ENCODE measurements at places on chromosomes 4 and X. TPM values are rescaled to one million over a fixed set of nuclear protein-coding genes. Genes with fewer than 3 reads are reported as not detected.

DNA sequence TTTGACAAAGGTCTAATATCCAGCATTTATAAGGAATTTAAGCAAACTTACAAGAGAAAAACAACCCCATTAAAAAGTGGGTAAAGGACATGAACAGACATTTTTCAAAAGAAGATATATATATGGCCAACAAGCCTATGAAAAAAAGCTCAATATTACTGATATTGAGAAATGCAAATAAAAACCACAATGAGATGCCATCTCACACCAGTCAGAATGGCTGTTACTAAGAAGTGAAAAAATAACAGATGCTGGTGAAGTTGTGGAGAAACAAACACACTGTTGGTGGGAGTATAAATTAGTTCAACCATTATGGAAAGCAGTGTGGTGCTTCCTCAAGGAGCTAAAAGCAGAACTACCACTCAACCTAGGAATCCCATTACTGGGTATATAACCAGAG lies 91.6 kb upstream of the EFHC2 start:
- DNase-seq: no peak

DNA sequence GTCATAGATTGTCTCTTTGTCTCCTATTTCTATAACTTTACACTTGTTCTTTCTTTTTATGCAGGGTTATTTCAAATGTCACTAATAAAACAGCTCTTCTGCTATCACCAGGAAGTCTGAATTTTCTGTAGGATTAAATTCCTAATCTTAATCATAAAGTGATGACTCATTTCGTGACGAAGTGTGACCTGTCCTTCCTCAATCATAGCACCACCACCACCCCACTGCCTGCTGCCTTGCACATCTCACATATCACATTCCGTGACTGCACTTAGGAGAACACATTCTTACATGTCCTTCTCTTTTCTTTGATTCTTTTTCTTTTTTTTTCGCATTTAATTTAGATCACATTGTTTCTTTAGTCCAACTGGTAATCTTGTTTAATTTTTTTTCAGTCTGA lies 57.7 kb upstream of the UGT2B7 start:
- peak; percentile 65 for DNase-seq

DNA sequence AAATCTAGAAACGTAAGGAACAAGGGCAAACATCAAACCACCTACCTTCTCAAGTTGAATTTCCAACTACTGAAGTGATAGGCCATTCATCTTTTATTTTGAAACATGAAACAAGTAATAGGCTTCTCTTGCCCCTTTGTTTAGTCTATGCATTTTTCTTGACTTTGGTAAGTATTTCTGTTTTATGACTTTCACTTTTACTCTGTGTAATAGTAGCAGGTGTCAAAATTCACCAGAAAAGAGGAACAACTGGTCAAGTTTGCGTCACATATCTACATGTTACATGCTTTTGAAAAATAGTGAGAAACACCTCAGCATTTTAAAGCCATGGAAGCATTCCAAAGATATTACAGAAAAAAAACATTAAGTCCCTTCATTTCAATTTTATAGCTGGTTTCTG lies 157.1 kb upstream of the FTHL17 start:
- DNase-seq: no peak

DNA sequence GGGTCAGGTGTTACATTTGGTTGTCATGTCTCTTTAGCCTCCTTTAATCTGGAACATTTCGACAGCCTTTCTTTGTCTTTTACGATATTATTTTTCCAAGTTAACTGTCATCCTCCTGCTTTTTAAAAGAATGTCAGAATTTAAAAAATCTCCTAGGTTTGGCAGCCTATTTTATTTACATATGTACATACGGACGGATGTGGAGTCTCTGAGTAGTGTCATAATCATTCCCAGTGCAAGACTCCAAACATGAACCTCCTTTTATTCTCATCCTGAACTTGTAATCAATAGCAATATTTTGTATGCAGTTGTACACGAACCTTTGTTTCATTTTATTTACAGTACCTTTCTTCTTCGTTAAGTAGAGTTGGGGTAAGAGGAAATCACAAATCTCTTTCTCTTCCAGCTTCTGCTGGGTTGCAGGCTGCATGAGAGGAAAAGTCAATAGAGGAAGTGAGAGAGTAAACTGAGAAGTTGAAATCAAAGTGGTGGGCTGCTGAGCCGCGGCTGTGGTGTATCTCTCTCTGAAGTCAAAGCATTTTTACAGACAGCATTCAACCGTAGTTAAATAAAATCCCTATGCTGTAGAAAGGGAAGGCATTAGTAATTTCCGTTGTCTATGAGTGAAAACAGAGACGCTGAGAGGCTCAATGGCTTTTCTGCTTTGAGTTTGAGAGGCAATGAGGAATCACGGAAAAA lies 53.9 kb upstream of the RPS6KA3 start:
- no peak for DNase-seq

DNA sequence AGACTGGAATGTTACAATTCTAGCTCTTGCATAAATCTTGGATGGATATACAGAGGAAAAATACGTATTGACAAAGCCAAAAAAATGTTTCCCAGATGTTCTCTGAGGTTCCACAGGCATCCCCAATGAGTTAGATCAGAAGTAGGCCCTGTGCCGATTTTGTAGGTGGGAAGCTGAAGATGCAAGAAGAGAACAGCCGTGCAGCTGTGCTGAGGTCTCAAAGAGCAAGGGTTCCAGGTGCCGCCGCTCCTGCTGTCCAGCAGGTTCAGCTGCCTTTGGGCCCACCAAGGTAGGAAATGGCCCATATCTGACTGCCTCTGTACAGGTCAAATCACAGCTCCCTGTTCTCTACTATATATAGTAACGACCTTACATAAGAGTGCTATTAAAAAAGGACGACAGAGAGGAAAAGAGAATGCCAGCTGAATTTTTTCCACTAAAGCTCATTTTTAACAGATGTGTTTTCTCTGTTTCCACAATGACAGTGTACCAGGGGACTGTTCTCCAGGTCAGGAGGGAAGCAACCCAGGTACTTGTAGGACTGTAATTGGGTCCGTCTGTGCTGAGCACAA lies 155.6 kb downstream of the CBR4 start:
- DNase-seq: no peak

Gene SYTL4
- 51.4 TPM for total RNA-seq

Gene HELT
- not detected for total RNA-seq

DNA sequence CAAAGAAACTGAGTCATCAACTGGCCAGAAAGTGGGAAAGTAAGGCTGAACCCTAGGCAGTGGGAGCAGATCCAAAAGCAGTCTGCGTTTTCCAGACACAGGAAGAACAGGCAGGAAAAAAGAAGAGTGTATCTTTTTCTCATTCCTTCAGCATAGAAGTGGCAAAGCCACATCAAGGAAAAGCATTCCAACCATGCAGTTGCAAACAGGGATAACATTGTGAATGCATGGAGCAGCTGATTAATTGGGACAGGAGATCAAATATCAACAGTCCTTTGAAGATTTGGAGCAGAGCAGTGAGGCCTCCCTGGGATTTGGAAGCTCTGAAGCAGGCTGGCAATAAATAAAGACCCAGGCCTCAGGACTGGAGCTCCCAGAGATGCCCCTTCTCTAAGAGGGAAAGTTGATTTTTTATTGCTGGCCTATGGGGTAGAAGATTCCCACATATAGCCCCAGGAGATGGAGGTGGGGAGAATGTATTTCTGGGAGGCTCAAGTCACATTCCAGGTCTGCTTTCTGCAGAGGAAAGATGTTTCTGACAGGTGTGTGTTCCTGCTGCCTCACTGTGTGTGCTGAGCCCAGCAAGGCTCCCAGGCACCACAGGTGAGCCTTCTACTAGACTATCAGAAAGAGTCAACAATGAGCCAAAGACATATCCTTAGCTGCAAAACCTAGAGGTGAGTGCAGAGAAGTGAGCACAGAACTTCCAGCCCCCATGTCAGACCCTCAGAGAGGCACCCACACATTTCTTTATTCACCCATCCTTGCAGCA lies 222.5 kb downstream of the RAB28 start:
- no peak for DNase-seq

Gene MAGEA12
- total RNA-seq: not detected

- DNase-seq: no peak
Measured at GRCh38 chr4:84622959-84623358, 40.0 kb downstream of the CDS1 start.

DNA sequence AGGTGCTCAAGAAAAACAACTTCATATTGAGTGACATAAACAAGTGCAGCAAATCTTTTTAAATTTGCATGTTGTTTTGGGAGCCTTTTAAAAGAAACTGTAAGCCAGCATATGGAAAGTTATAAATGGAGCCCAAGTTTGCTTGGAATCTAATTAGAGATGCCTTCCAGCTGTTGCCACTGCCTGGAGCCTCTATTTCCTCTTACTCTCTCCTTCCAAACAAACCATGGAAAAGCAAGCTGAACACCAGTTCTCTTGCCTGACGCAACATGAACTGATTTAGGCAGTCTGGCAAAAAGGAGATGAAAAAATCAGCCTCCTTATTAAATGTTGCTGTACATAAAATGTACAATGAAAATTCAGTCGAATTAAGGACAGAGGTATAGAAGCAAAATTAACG lies 21.5 kb downstream of the ARSJ start:
- no peak for DNase-seq

Gene NXF2
- total RNA-seq: not detected

Gene TGIF2LX
- total RNA-seq: not detected

DNA sequence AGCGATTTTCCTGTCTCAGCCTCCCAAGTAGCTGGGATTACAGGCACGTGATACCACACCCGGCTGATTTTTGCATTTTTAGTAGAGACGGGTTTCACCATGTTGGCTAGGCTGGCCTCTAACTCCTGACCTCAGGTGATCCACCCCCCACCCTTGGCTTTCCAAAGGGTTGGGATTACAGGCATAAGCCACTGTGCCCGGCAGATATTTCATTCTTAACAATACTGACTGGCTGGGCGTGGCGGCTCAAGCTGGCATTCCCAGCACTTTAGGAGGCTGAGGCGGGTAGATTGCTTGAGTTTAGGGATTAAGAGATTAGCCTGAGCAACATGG lies 1.3 kb downstream of the PQBP1 start:
- DNase-seq: no peak

Gene GAGE1
- not detected for total RNA-seq

DNA sequence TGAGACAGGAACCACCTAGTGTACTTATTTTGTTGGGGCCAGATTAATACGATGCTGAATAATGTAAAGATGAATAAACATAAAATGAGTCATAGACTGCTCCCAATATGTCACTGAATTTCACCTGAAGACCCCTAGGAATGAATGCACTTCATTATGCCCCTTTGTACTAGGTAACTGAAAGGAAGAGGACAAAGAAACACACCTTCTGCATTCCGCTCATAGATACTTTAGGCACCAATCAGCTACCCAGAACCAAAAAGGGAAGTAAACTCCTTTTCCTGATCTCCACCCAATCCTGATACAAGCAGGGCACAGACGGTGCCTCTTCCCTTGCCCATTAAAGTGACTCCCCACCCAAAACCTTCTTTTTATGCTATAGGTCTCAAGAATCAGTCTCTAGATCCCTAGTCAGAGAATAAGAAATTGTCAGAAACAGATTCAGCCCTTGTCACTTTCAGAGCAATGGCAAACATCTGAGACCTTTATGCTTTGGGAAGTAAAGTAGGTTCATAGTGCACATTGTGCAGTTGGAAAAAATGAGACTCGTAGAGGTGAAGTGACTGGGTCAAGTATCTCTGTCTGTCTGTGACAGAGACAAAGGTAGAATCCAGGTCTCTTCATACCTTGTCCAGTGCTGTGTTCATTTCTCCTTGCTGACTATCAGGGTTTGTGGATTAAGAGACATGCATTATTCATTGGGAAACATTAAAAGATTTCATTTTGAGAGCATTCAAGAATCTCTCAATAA lies 2.3 kb downstream of the GPR174 start:
- DNase-seq: no peak

GRCh38 chr4:188372829-188373228 lies 233.6 kb downstream of the TRIML1 start:
- no peak for DNase-seq

DNA sequence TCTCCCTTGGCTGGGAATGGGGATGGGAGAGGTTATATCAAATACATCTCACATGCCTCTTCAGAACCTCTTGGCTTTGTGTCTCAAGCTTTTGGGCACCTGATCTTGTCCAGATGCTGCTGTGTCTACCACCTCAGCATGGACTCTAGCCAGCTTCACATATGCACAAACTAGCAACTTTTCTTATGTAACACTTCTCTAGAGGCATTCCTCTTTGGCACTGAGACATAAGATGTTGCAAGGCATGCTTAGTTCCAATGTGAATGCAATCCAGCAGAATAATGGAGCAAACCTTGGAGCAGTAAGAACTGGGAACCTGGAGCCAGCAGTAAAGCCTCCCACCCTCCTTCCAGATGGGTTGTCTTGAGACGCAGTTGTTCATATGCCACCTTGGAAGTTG lies 113.4 kb upstream of the TMEM47 start:
- no peak for DNase-seq

Gene TEX13C
- total RNA-seq: not detected

Gene EXOC1L
- total RNA-seq: not detected

- peak; percentile 54 for DNase-seq
Measured at GRCh38 chr4:48546336-48546735, 56.3 kb downstream of the ZAR1 start.

DNA sequence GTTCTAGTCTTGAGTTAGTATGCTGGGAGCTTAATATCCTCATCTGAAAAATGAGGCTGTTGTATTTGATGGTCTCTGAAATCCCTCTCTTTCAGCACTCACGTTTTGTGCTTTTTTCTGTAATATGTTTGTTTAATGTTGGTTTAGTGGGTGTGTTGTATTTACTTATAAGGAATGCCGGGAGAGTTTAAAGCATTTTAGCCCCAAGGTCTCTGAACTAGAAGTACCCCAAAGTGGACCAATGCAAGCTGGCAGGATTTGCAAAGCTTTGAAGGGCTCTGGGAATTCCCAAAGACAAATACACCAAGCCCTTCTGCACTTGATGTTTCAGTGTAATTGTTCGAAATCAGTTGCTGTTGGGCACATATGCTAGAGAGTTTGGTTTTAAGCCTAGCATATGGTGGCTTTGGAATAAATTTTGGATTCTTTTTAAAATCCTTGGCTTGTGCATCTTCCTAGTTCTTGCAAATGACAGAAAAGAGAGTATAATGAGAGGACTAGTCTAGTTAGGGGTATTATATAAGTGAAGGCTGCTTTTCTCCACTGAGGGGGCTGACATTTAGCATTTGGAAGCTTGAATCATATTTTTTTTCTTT lies 371.4 kb upstream of the BOD1L1 start:
- no peak for DNase-seq

Gene NOP14
- total RNA-seq: 16.1 TPM

Gene TLR8
- not detected for total RNA-seq

DNA sequence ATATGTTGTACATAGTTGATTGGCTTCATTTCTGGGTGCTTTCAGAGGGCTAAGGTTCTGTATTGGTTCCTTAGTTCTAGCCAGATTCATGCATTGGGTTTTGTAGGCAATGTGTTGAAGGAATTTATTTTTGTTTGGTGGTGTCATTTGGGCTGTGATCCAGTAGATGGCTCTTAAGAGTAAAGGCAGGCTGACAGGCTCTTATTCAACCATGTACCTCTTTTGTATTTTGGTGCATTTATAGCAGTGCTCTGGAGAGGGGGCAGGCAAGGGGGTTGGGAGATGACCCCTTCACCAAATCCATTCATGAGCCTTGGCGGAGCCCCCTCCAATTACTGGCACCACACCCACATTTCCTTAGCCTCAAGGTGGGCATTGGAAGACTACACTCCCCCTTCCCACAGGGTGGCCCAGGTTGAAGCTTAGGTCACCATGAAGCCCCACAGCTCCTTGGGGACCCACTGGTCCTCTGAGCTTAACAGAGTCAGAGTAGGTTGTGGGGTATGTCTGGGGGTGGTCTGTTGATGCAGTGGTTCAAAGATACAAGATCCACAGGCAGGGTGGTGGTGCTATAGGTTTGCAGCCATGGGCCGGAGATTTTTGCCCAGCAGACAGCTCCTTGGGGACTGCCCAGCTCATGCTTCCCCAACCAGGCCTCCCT lies 143.0 kb upstream of the GNPDA2 start:
- no peak for DNase-seq
